ENCODE measurements at places on chromosomes 12 and 14.
A peak's percentile ranks its signal among the peaks of the same experiment; 100 is the strongest.

GRCh38 chr12:105704787-105705186, 374.3 kb downstream of the C12orf75 start:
- DNase-seq, result no peak

GRCh38 chr12:56164345-56164729, 6.2 kb downstream of the MYL6 start:
- DNase-seq, result no peak

- DNase-seq, result no peak
Measured at GRCh38 chr14:99734406-99735051, 50.4 kb downstream of the CYP46A1 start.

- DNase-seq, result no peak
Measured at GRCh38 chr12:15634010-15634683, 155.0 kb downstream of the EPS8 start.

GRCh38 chr12:103908246-103908541, 22.0 kb upstream of the HSP90B1 start:
- no peak for DNase-seq

- DNase-seq, result no peak
Measured at GRCh38 chr14:99524804-99525698, 43.8 kb downstream of the CCNK start.

GRCh38 chr12:106956048-106956578, 406 bp downstream of the TMEM263 start:
- DNase-seq, result peak; percentile 53

DNA sequence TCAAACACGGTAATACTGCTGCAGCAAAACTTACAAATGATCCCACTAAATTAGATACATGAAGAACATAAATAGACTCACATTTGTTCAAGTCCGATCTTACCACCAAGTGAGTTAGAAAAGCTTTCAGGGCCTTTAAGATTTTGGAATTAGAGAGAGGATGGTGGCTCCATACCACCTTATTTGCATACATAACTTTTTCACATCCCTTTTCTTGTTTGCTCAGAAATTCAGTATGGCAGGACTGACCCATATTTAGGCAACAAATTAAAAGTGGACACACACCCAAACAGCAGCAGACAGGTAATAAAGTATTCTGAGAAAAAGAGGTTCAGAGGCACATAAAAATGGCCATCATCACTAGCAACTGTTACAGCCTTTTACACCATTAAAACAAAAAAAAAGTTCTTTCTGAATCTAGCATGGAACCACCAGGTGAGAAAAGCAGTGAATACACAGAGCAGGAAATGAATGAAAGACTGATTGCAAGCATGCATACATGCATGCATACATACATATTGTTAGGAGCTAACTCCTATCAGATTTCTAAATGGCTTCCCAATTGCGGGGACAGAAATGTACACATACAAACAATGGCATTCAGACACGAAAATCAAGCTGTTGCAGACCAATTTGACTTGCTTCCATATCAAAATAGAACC, 23.3 kb downstream of the STXBP6 start:
- DNase-seq, result no peak

Data from stimulated activated CD4-positive, alpha-beta T cell treated with anti-CD3 and anti-CD28 coated beads, Interleukin-4, amount 100 ng/mL, for 48 hours (primary cell).